ENCODE measurements at places on chromosomes 2 and 18. TPM values are rescaled to one million over a fixed set of nuclear protein-coding genes. Genes with fewer than 3 reads are reported as not detected.

GRCh38 chr2:238512247-238512867, 85.6 kb downstream of the ASB1 start:
- no peak for DNase-seq

DNA sequence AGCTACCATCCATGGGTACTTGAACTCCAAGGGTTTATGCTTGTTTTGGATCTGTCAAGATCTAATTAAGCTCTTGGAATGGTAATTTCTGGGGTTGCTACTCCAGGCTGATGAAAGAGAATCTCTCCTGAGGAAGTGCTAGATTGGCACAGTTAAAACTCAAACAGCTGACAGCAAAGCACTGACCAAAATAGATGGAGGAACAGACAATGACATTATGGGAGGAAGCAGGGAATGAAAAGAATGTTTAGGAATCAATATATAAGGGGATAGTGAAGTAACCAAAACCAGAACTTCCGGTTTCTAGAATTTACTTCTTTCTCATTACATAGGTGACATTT, 6.3 kb downstream of the THUMPD2 start:
- no peak for DNase-seq

The C1QL2 gene
- polyA plus RNA-seq, result not detected

DNA sequence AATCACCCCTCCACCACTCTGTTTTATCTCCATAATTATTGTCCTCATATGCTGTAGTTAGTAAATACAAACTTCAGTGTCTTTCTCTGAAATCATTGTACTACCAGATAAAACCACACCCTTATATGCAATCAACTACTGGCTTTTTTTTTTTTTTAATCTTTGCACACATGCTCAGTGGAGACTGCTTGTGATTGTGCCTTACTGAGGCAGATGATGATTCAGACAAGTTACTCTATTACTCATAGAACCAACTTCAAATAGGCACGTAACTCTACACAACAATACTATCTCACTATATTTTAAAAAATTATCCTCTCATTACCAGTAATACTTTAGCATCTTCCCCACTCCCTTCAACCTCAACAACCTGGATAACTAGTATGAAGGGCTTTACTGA, 1278.4 kb upstream of the PIK3C3 start:
- DNase-seq, result no peak

GRCh38 chr2:128380961-128381938, 62.6 kb upstream of the HS6ST1 start:
- no peak for DNase-seq

The ALPG gene
- not detected for polyA plus RNA-seq

The IL1A gene
- 0.14 TPM for polyA plus RNA-seq

Data from left renal cortex interstitium (tissue), 4 donors.